Activated T-cell treated with anti-CD3 and anti-CD28 coated beads, Interleukin-2, amount 50 U/mL, for 72 hours (primary cell): ENCODE measurements at places on chromosomes 5 and 9. TPM values are rescaled to one million over a fixed set of nuclear protein-coding genes. Genes with fewer than 3 reads are reported as not detected.

DNA sequence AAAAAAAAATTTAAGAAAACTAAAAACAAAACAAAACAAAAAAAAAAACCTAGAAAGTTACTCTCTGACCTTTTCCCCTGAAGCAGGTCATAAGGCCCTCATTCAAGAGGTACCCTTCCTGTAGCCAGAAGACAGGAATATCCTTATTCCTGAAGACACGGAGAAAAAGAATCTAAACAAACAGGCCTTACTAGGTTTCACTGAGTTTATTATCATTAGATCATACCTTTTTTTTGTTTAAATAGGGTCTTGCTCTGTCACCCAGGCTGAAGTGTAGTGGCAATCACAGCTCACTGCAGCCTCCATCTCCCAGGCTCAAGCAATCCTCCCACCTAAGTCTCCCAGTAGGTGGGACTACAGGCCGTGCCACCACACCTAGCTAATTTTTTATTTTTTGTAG lies 11.7 kb upstream of the CDKN2AIPNL start:
- no peak overlapping the region for H3K27ac ChIP-seq
- H3K4me1 ChIP-seq, result no peaks in the 10 kb centered on the region
- H3K27me3 ChIP-seq, result no peaks in the 10 kb centered on the region
- no peak overlapping the region for H3K4me3 ChIP-seq
- no peaks in the 10 kb centered on the region for H3K36me3 ChIP-seq

- peaks cover 15% of the 10 kb centered on the region for H3K27me3 ChIP-seq
- DNase-seq, result no peak
- H3K4me3 ChIP-seq, result no peak overlapping the region
Observed at GRCh38 chr5:170760113-170760512, 23.4 kb upstream of the GABRP start.

PCDHGA6 gene
- total RNA-seq, result 0.16 TPM

SYK gene
- 0.44 TPM for total RNA-seq

DNA sequence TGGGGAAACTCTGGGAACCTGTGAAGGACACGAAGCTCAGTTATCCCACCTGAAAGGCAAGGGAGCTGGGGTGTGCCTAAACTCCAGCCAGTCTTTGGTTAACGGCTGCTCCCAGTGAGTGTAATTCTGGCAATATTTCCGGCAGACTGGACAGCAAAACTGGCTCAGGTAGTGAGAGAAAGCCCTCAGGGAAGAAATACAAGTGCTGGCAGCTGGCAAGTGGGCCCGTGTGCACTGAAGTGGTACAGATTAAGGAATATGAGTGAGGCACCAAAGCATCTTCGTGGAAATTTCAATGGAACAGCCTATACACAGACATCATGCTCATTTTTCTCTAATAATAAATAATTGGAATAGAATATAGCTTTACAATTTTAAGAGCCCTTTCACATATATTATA lies 56.2 kb downstream of the ABHD17B start:
- peaks cover 37% of the 10 kb centered on the region for H3K4me1 ChIP-seq
- DNase-seq, result no peak
- no peak overlapping the region for H3K4me3 ChIP-seq
- no peaks in the 10 kb centered on the region for H3K27me3 ChIP-seq
- no peak overlapping the region for H3K27ac ChIP-seq

GRCh38 chr5:134995850-134996402 lies 28.2 kb downstream of the CATSPER3 start:
- DNase-seq, result no peak
- no peak overlapping the region for H3K4me3 ChIP-seq
- no peaks in the 10 kb centered on the region for H3K36me3 ChIP-seq
- H3K27ac ChIP-seq, result no peak overlapping the region

TMEM174 gene
- not detected for total RNA-seq

- H3K4me1 ChIP-seq, result no peaks in the 10 kb centered on the region
- no peak overlapping the region for H3K4me3 ChIP-seq
- no peak for DNase-seq
- no peak overlapping the region for H3K27ac ChIP-seq
- no peaks in the 10 kb centered on the region for H3K27me3 ChIP-seq
Observed at GRCh38 chr5:24598956-24599355, 45.8 kb downstream of the CDH10 start.

PRRX2 gene
- 3.3 TPM for total RNA-seq

FGF10 gene
- total RNA-seq, result not detected

GABRG2 gene
- total RNA-seq, result not detected

DNA sequence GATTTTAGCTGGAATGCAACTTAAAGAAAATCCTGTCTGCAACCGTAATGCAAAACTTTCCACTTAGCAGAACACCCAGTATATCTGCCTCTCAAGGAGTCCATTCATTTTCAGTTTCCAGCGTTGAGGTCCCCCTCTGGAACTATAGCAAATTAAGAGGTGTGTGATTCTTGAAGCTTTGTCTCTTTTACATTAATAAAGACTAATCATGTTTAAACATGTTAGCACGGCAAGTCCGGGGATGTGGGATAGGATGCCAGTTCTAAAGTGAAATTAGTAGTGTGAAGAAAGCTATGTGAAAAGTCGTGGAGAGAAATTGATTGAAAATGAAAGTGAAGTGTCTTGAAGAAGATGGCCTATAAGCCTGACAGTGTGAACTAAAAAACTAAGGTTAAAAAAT lies 429.1 kb downstream of the NR2F1-AS1 start:
- no peaks in the 10 kb centered on the region for H3K27me3 ChIP-seq
- H3K4me3 ChIP-seq, result no peak overlapping the region
- no peaks in the 10 kb centered on the region for H3K36me3 ChIP-seq
- H3K4me1 ChIP-seq, result no peaks in the 10 kb centered on the region
- no peak for DNase-seq

DNA sequence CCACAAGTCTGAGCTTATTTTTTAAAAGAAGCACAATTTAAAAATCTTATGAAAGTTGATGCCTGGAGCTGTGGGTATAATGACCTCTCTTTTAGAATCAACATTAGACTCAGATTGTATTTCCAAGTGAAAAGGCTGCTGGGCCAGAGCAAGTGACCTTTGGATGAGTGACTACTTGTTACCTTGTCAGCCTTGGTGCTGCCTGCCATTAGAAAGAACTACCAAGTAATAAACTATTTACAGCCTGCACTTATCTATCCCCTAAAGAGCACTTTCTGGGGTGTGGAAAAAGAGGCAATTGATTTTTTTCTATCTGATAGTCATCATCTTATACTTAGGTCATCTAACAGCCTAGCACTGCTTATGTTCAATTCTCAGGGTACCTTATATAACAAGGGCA lies 134.9 kb upstream of the FBXL17 start:
- DNase-seq, result no peak
- H3K4me1 ChIP-seq, result no peaks in the 10 kb centered on the region
- no peak overlapping the region for H3K27ac ChIP-seq

GRCh38 chr5:119287547-119288111 lies 68.2 kb upstream of the TNFAIP8 start:
- peak overlapping the region; percentile 79 for H3K4me3 ChIP-seq
- peaks cover 100% of the 10 kb centered on the region for H3K4me1 ChIP-seq
- H3K36me3 ChIP-seq, result peaks cover 1% of the 10 kb centered on the region
- peak overlapping the region; percentile 99 for H3K27ac ChIP-seq
- no peaks in the 10 kb centered on the region for H3K27me3 ChIP-seq

DNA sequence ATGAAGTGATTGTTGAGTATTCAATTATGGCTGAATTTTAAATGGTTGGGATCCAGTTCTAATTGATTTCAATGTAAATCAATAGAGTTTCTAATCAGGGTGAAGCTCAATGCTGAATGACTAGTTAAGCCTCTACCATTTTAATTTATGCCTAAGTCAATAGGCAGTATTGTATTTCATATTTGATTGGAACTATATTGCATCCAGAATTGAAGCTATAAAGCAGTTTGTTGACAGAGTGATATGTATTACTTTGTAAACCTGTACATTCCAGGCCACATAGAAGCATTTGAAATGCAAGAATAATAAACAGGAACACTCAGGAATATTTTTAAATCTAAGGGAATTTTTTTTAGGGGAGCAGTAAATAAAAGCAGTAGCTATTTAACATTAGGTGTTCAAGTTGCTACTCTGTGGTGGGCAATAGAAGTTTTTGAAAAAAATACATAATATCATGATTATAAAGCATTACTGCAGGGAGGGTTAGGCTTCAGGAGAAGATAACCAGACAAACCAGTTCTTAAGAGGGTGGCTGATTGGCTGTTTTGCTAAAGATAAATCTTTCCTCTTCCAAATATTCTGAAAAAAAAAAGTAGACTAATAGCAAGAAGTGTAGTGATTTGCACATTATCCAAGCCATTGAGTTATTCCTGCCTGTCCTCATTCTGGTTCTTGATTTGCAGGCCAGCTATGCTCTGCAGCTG lies 492.0 kb upstream of the MEF2C start:
- no peak for DNase-seq
- no peak overlapping the region for H3K4me3 ChIP-seq
- no peaks in the 10 kb centered on the region for H3K4me1 ChIP-seq
- H3K27me3 ChIP-seq, result no peaks in the 10 kb centered on the region
- H3K27ac ChIP-seq, result no peak overlapping the region

HAND1 gene
- not detected for total RNA-seq

DNA sequence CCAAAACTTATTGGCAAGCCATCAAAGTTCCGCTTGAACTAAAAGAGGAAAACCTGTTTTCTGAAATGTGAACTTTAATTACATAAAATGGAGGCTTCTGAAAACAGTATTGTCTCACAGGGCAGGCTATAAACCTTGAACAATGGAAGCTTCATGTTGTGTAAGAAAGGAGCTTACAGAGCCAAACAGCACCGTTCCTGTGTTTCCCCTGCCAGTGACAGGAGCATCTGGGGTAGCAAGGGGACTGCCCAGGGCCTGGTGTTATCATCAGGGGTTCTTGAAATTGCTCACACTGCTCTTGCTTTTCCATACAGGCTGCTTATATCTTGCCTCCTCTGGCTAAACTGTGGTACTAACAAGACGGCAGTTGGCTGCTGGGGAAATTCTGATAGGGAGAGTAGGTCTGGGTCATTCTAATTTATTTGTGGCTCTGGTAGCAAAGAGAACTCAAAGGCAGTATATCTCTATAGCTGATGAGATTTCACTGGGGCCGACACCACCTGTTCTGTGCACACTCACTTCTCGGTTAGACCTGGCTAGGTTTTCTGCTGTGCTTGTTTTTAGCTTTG lies 40.4 kb downstream of the BASP1 start:
- no peaks in the 10 kb centered on the region for H3K27me3 ChIP-seq
- no peak overlapping the region for H3K27ac ChIP-seq
- no peaks in the 10 kb centered on the region for H3K36me3 ChIP-seq

DNA sequence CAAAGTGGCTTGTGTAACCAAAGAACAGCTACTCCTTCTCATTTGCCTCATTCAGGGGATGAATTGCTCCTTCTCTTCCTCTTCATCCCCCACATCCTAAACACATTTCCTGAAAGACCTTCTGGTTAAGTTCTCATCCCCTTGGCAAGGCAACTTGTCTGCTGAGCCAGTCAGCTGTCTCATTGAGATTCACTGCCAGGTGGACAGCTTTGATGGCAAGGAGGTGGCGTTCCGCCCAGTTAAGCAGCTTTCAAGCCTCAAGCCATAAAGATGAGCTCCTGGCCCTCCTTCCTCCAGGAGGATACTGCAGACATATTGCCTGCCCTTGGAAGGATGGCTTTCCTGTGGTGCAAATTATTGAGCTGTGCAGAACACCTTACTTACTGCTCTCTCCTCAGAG lies 448.6 kb upstream of the MPDZ start:
- no peaks in the 10 kb centered on the region for H3K4me1 ChIP-seq
- H3K4me3 ChIP-seq, result no peak overlapping the region
- H3K27me3 ChIP-seq, result no peaks in the 10 kb centered on the region
- H3K36me3 ChIP-seq, result no peaks in the 10 kb centered on the region
- H3K27ac ChIP-seq, result no peak overlapping the region
- DNase-seq, result no peak

DNA sequence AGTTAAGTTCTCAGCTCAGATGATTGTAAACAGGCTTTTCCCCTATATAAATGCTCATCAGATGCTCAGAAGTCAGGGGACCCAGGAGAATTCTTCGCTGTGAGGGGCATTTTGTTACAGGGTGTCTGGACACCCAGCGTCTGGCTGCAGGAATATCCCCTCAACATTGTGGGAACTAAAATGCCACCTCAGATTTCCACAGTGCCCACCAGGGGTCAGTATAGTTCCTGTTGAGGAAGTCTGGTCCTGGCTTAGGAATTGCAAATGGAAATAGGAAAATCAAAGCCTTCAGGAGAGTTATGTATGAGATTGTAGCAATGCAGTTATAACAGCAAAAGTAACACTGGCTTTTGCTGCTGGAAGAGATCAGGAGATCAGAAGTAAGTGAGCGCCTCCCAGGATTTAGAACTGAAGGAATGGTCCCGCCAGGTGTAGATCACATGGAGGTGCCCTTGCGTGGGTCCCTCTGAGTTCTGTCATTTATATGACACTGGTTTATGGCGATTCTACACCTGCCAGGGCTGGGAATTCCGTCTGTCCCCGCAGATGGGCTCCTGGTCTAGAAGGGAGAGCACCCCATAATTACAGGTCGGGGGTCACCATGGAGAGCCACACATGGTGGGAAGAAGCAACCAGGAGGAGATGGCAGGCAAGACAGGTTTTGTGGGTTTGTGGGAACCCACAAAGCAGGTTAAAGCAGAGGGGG lies 47.1 kb upstream of the CTSL start:
- no peaks in the 10 kb centered on the region for H3K27me3 ChIP-seq
- H3K27ac ChIP-seq, result no peak overlapping the region
- H3K4me1 ChIP-seq, result peaks cover 5% of the 10 kb centered on the region
- H3K4me3 ChIP-seq, result no peak overlapping the region
- no peak for DNase-seq

DNA sequence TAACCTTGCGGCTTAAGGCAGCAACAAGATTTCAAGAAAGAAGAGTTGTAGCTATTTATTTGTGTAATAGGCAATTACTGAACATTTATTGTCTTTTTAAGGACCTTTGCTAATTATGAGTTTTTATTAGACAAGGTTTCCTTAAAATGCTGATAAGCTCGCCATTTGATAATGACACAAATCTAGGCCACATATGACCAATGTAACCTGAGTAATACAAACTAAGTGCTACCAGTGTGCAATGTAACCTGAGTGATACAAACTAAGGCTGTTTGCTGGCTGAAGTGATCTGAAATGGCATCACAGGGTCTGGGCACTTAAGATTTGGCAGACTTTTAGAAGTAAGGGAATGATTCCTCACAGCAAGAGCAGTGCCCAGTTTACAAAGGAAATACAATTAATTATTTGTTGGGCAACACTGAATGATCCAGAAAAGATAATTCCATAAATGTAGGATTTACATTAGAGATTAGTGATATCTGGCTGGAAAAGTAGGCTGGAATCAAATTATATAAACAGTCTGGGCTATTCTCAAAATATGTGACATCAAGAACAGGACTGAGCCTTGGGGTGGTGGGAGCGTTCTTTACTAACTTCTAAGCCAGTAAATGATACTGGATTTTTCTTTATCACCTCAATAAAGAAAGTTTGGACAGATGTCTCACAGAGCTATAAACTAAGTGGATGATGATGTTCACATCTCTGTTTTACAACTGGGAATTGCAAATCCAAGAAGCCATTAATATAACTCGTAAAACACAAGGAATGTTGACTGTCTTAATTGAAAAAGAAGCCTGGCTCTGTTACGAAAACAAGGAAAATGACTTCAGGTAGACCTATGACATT lies 54.8 kb downstream of the MRPS27 start:
- no peaks in the 10 kb centered on the region for H3K27me3 ChIP-seq
- DNase-seq, result no peak
- H3K4me1 ChIP-seq, result no peaks in the 10 kb centered on the region
